B cell (primary cell): ENCODE measurements at places on chromosomes 3 and 15.

- DNase-seq, result no peak
Observed at GRCh38 chr3:31729573-31729972, 196.8 kb downstream of the STT3B start.

GRCh38 chr3:185659942-185660921 is 74.1 kb downstream of the SENP2 start:
- peak; percentile 74 for DNase-seq

DNA sequence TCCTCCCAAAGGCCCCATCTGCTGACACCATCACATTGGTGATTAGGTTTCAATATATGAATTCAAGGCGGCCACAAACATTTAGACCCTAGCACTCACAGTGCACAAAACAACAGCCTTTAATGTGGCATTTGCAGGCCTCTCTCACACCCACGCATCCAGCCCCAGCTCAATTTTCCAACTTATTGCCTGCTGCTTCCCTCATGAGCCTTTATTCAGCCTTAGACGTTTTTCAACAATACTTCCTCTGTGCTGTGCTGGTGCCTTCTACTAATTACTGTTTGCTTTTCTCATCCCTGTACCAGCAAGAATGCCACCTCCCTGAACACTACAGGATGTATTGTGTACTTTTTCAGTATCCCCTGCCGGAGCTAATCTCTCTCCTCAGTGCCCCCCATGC is 334.6 kb downstream of the GABRB3 start:
- no peak for DNase-seq

DNA sequence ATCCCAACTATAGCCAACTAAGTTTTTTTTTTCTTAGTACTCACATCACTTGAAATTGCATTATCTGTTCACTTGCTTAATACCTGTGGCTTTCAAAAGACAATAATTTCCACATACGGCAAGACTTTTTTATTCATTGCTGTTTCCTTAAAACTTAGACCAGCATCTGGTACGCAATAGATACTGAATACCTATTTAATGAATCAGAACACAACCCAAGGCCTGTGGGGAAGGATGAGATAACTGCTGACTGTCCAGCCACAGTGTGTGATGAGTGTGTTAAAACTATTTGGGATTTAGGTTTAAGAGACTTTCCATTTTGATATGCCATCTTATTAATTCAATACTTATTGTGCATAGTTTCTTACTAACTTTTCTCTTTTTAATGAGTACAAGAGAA is 988.7 kb downstream of the NTRK3 start:
- DNase-seq, result no peak

DNA sequence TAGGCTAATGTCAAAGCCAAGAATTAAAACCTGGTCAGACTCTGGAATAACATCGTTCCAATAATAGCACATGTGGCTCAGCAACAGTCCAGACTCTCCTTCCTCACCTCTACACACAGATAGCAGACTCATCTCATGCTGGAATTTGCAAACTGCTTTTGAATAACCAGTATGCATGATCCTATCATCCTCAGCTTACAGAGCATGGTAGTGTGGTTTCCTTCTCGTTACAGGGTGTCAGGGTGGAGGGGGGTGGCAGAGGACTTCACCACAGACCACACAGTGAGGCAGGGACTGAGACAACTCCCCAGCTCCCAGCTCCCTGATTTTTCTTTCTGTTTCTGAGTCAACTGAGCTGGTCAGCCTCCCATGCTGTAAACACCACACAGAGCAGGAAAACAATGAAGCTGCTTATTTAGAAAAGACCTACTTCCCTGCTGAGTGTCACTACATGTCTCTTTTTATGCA is 101.6 kb downstream of the RPL22L1 start:
- no peak for DNase-seq
